ENCODE measurements at places on chromosomes 2 and 18.
A peak's percentile ranks its signal among the peaks of the same experiment; 100 is the strongest.

GRCh38 chr2:95022309-95023221 is 2.9 kb upstream of the MAL start:
- peak; percentile 36 for DNase-seq

GRCh38 chr18:23871410-23871809 is 143.1 kb upstream of the TTC39C start:
- no peak for DNase-seq

DNA sequence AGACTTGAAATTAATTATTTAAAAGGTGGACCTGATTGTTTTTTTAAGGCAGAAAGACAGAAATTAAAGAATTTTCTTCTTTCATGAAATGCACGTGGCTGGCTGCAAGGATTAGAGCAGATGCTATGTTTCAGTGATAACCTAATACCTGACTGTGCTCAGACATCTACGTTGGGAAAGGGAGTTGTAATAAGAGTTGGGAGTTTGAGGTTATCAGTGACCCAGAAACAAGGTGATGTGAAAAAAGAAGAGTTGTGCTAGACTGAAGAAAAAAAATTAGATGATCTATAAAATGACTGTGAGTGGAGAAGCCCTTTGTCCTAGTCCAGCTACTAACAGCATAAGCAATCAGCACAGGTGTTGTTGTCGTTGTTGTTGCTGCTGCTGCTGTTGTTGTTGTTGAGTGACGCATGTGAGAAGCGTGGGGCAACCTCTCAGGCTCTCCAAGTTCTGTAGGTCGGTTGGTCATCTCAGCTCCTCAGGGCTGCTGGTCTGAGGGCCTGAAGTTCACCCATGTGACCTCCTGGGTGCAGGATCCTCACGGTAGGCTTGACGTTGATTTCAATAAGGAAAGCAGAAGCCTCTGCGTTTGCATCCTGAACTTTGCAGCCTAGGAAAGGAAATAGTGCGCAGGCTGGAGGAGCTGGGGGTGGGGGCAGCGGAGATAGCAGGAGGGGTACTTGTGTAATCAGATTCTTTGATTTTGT is 7.6 kb downstream of the POU3F3 start:
- DNase-seq, result no peak

- DNase-seq, result no peak
These were observed 321.7 kb downstream of the FIGN start for GRCh38 chr2:163414121-163414520.

- peak; percentile 34 for DNase-seq
These were observed 95.8 kb downstream of the TGOLN2 start for GRCh38 chr2:85231952-85232351.

DNA sequence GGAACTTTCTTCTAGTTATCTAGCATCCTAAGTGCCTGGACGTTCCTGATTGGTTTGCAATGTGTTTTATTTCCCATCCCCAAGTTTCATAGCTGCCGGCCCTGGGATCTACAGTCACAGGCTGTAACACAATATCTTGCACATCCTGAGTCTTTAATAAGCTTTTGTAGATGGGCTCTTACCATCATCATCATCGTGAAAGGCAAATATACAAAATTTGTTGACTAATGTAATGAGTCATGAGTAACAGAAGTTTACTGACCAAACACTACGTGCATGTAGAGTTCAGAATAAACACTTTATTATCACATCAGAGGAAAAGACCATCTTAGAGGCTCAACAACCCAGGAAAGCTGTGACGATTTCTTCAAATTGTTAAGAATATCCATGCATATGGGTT is 8.1 kb upstream of the TYMS start:
- no peak for DNase-seq
